Femur (tissue), 1 donor: ENCODE measurements at places on chromosomes 2 and 18.

GRCh38 chr18:61870151-61870550, 22.7 kb downstream of the RNF152 start:
- peak; percentile 30 for DNase-seq

- DNase-seq: no peak
Measured at GRCh38 chr2:25598332-25598731, 75.0 kb downstream of the DTNB start.

DNA sequence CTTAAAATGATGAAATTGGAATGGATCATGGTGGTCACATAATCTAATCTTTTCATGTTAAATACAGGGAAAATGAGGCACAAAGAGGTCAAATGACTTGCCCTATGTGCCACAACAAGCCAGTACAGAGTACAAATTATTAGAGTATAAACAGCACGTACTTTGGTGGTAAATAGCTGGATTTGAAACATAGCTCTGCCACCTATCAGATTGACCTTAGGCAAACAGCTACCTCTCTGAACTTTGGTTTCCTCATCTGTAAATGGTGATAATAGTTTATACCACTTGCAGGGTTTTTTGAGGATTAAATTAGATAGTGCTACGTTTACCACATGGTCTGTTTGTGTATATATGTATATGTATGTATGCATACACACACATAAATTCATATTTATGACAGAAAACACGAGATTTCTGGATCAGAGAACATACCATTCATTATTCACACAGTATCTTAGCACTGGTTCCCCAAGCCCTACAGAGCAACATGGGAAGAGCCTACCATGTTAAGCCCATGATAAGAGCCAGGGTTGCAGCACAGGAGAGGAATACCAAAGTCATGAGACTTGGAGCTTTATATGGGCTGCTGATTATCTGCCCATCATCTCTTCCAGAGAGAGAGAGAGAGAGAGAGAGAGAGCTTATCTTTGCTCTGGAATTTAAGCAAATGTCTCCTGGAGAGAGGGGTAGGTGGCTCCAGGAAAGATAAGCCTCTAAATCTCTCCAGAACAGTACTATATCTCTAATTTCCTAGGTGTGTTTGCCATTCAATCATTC, 73.5 kb downstream of the MDH1 start:
- DNase-seq: no peak

- peak; percentile 80 for DNase-seq
Measured at GRCh38 chr2:100197631-100198153, 55.3 kb upstream of the AFF3 start.

- no peak for DNase-seq
Measured at GRCh38 chr2:233791883-233792329, 13.8 kb downstream of the MROH2A start.

DNA sequence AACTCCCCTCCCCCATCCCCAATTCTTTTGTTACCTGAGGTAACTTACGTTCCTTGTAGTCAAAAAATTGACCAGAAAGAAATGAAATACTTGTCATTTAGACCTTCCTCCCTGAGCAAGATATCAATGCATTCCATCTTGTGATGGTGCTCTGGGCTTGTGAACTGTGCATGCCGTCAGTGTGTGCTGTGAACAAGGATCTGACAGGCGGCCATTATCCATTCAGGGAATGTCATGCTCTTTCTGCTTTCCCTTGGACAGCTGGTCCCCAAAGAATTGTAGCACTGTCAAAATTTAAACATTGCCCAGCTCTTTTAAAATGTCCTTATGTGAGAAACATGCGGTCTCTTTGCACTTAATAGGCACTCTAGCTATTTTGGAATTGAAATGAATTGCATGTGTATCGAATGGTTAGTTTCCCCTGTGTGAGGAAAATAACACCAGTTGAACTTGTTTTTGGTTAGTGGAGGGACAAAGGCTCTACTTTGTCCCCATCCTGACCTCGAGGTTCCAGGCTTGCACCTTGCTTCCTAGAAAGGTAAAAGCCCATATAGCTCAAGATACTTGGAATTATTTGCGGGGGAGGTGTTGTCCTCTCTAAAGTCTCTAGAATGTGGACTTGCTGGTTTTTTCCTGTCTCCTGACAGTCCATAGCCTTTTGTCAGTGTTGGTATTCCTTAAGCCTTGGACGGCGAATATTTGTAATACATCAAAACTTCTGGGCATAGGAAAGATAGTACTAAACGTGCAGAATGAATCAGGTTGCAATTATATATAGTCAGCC, 350.9 kb downstream of the NUP35 start:
- no peak for DNase-seq

DNA sequence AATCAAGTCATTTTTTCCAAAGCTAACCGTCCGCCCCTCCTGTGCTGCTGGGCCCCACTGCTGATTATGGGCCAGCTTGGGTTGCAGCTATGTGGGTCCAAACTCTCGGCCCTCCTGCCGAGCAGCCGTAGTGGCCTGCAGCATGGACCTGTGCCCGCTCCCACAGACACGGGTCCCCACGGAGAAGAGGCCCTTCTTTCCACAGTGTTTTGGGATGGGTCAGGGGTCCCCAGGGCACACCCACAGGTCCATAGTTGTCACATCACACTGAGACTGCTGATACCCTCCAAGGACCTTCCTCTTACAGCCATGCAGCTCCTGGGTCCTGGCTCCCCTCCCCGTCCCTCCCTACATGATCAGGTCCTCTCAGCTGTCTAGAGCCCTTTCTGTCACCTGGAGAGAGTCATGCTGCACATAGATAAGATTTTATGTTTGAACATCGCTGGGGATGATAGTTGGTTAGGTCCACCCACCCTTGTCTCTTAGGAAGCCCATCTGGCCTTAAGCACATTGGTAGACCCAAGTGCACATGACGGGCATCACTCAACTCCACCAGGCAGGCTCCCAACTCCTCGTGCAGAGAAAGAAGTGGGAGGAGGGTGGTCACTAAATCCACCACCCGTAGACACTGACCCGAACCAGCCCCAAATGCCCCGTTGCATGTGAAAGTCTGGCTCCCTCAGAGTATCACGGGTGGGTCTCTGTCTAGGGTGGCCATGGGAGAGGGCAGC, 17.5 kb downstream of the GPR55 start:
- DNase-seq: peak; percentile 8

DNA sequence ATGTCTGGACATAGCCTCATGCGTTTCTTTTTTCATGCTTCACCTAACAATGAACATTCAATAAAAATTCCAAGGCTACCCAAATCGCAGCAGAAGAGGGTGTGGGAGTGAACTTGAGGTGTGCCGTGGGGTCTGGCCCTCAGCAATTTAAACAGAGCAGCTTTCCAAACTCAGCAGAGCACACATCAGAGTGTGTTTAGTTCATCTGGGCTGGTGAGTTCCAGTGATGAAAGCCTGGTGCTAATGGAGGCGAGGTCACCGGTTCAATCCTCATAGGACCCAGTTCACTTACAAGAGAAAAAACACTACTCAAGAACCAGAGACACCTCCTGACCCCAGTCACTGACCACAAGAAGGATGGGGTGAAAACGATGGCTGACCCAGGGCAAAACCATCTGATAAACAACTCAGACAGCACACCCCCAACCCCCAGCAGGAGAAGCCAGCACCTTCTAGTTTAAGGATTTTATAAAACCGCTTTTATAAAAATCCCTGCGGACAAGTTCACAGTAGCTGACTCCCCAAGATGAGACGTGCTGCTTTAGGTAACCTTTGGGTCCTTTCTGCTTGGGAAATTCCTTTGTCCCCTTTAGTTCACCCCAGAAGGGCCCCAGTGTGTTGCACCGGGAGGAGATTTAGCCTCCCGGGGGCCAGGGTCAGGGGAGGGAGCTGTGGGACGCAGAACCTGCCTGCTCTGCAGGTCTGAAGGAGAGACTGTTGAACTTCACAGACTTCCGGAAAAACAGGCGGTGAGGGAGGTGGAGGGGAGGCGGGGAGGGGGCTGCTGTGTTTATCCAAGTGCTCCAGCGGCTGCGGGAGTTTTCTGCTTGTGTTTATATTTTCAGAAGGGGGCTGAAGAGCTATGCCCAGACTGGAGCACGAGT, 152.7 kb upstream of the SOX11 start:
- DNase-seq: no peak
